Astrocyte of the hippocampus (primary cell): ENCODE measurements at places on chromosomes 1 and 21.

GRCh38 chr1:102470767-102471166 lies 474.0 kb upstream of the OLFM3 start:
- no peak for DNase-seq

DNA sequence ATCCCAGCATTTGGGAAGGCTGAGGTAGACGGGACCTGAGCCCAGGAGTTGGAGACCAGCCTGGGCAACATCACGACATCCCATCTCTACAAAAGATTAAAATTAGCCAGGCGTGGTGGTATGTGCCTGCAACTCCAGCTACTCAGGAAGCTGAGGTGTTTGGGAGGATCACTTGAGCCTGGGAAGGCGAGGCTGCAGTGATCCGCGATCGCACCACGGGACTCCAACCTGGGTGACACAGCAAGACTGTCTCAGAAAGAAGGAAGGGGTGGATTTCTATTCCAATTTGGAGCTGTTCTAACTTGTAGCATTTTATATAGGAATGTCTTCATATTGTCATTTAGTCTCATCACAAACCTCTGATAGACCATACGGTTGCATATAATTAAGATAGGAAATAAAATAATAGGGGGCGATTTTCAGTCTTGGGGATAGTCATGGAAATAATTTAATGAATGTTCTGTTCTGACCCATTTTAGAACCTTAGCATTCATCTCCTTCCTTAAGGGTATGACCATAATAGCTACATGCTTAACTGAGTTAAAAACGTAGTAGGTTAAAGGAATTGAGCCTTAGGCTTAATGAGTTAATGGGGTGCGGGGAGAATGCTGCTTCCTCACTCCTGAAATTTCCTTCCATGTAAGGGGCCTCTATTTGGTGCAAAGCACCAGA lies 93.1 kb downstream of the ADCY10 start:
- DNase-seq: peak; percentile 20

GRCh38 chr1:34270181-34270580 lies 93.5 kb downstream of the C1orf94 start:
- peak; percentile 17 for DNase-seq

DNA sequence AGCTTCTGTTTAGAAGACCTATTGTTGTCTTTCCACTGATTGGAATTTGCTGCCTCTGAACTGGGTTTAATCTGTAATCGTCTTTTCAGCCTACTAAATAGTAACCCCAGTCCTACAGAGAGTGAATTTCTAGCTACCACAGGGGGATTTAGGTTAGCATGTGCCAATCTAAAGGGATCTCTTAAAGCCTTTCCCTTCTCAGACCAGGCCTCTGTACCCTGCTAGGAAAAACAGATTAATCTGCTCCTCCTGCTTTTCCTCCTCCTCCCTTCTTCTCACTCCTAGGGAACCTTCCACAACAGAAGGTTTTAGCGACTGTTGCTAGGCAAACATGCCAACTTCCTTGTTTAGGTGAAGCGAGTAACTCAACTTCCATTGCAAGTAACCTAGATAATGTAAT lies 1.3 kb upstream of the RC3H1 start:
- peak; percentile 69 for DNase-seq

GRCh38 chr1:6727535-6727934 lies 25.9 kb upstream of the DNAJC11 start:
- peak; percentile 69 for DNase-seq

DNA sequence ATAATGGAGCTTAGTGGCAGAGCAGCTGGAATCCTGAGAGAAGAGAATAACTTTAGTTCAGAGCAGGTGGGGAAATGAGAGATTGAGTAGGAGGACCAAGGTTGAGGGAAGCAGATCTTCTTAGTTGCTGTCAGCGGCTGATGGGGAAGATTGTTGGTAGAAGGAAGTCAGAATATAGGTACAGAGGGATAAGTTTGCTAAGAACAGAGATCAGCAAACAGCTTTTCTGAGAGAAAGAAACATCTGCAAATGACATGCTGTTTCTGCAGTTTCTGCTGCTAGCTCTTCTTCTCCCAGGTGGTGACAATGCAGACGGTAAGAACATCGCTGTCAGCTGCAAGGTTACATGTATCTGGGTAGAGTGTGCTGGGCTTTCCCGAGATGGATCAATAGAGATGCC lies at the start of gene CD1C:
Gene CD1C (plus strand): TSS at position 113 of the 400 bp plus-strand sequence. CDS start 142 bp downstream, at position 255.
- no peak for DNase-seq

GRCh38 chr1:12458571-12458970 lies 159.4 kb downstream of the DHRS3 start:
- DNase-seq: no peak

GRCh38 chr1:30830537-30830936 lies 73.0 kb upstream of the LAPTM5 start:
- no peak for DNase-seq

DNA sequence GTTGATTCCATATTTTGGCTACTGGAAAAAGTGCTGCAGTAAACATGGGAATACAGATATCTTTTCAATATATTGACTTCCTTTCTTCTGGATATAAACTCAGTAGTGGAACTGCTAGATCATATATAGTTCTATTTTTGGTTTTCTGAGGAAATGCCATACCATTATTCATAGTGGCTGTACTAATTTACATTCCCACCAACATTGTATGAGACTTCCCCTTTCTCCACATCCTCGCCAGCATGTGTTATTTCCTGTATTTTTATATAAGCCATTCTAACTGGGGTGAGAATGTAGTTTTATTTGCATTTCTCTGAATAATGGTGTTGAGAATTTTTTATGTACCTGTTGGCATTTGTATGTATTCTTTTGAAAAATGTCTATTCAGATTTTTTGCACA lies 385.2 kb downstream of the NUF2 start:
- DNase-seq: no peak

- DNase-seq: no peak
Observed at GRCh38 chr1:97743129-97743528, 177.7 kb downstream of the DPYD start.

- peak; percentile 95 for DNase-seq
Observed at GRCh38 chr1:219660666-219661463, 48.0 kb upstream of the ZC3H11B start.

GRCh38 chr1:31366796-31367195 lies 6.1 kb downstream of the FABP3 start:
- no peak for DNase-seq
